ENCODE measurements at places on chromosomes 6 and 20.

DNA sequence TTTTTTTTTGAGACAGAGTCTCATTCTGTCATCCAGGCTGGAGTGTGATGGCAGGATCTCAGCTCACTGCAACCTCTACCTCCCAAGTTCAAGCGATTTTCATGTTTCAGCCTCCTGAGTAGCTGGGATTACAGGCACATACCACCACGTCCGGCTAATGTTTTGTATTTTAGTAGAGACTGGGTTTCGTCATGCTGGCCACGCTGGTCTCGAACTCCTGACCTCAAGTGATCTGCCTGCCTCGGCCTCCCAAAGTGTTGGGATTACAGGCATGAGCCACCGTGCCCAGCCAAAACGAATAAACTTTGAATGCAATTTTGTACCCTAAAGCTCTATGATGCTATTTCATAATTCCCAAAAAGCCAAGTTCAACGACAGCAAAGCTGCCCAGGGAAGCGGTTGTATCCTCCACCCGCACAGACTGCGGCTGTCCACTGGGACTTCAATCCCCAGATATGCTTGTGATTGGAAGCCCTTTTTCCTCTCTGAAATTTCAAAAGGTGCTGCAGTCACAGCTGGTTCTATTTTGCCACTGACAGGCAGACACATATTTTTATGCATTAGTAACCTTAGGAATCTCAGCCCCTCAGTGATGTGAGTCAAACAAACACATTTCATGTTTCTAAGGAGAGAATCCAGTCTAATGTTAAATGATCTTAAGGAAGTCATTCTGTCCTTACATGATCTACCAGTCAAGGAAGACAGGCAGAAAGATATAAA, 8.7 kb upstream of the RAMACL start:
- no peak for DNase-seq

DNA sequence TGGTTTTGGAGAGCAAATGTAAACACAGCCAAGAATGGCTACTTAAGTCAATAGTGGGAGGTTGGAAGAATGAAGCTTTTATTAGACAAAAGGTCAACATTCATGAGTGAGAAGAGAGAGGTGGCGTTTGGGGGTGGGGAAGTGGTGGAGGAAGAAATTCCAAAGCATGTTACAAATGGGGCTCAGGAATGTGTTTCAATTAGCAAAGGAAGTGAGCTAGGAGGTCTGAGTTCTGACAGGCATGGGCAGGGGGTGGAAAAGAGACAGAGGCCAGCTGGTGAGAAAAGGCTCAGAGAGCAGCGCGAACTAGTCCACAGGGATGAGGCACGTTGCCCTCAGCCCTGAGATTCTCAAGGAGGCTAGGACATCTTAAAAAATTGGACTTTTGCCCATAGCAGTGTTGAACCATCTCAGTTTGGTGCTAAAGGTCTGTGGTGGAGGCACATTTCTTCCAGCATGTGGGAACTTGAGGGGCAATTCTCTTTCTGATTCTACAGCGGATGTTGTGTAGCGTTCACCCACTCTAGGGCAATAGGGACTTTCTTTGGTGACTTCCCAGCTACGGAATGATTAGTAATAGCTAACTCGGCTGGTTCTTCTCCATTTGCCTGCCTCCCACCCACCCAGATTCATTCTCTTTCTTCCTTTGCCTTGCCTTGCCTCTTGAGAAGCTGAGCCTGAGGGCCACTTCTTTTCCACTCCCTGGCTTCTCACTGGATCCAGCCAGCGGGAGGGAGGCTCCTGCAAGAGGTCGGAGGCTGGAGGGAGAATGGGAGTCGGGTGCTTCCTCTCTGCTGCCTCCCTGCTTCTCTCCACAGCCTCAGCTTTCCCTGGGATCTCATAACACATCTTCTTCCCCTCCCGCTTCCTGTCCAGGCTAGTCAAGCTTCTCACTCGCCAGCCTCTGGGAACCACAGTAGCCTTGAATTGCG, 45.1 kb upstream of the NEDD9 start:
- peak; percentile 18 for DNase-seq

DNA sequence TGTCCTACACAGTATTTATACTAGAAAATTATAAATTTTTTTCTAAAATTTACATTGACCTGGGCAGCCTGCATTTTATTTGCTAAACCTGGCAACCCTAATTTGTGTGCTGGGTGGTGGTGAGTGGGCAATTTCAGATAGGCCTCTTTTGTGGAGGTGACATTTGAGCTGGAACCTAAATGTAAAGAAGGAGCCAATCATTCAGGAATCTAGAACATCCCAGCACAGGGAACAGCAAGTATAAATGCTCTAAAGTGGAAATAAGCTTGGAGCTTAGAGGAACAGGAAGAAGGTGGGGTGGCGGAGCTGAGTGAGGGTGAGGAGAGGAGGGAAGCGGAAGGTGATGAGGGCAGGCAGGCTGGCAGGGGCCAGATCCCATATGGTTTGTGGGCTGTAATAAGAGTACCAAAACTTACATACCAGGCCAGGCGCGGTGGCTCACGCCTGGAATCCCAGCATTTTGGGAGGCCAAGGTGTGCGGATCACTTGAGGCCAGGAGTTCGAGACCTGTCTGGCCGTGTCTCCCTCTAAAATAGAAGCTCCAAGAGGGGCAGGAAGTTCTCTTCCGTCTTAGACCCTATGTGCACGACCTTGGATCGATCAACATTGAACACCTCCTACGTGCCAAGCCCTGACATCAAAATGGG, 549 bp upstream of the CSE1L start:
- peak; percentile 1 for DNase-seq

GRCh38 chr6:136236466-136237293, 13.4 kb downstream of the MTFR2 start:
- no peak for DNase-seq

GRCh38 chr6:160129881-160130615, 8.4 kb downstream of the SLC22A1 start:
- DNase-seq, result no peak

GRCh38 chr6:86500035-86500434, 437.3 kb upstream of the HTR1E start:
- no peak for DNase-seq

DNA sequence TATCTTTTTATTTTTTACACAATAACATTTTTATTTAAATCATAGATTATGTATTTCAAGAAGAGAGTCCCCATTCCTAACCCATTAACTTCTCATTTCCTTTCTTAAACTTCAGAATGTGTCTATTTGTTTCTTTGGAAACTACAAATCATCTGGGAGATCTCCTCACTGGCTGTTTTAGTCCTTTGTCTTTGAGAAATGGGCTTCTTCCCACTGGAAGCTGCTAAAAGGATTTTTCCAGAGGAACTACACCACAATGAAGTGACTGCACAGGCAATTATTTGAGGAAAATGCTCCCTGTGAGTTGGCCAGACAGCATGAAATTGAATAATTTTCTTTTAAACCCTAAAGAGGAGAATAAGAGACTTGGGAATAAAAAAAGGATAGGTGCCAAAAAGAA, 119.1 kb downstream of the TENT5A start:
- DNase-seq, result no peak

- no peak for DNase-seq
These were observed 38.2 kb downstream of the NCR2 start for GRCh38 chr6:41373627-41373918.

GRCh38 chr20:3072530-3073250, 1.3 kb downstream of the OXT start:
- no peak for DNase-seq

GRCh38 chr20:48141660-48142515, 356.6 kb upstream of the SULF2 start:
- DNase-seq, result no peak

DNA sequence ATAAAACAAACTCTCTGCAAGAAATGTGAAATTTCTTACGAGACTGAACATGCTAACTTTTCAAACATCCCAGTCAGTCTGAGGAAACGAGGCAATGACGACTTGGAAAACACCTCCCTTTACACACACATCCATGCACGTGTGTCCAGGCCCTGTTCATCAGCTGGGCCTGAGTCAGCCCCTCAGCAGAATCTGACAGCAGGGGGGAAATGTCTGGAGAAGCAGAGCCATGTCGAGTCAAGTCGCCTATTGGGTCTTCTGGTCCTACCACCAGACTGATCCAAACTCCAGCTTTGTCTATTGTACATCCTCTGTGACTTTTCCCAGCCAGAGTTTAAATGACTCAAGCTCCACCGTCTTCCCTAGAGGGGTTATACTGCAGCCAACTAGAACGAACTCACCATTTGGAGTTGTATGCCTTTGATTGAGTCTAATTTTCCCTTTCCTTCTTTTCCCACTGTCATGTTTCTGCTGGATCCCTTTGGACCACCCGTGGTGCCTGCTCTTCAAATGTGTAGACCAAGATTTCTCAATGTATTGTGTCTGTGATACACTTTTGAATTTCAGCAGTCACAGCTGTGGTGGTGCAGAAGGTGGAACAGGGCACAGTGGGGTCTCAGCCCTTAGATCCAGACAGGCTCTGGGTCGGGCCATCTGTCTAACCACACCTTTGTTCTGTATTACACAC, 254.0 kb downstream of the CDC5L start:
- DNase-seq, result no peak

DNA sequence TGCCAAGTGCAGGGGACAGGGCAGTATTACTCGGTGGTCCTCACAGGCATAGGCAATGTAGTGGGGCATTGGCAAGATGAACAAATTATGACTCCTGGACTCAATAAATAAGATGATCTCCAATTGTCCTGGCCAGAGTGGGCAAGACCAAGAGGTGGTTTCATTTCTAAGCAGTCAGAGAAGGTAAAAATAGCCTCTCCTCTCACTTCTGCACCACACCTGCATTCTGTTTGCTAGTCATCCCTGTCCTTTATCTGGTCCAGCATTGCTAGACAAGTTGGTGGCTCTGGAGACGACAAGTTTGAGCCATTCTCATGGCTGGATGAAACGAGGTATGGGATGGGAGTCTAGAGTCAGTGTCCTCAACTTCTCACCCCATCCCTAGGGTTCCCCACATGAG, 83.0 kb downstream of the BANF2 start:
- no peak for DNase-seq

GRCh38 chr6:16278048-16278724, 39.8 kb downstream of the GMPR start:
- DNase-seq, result no peak

DNA sequence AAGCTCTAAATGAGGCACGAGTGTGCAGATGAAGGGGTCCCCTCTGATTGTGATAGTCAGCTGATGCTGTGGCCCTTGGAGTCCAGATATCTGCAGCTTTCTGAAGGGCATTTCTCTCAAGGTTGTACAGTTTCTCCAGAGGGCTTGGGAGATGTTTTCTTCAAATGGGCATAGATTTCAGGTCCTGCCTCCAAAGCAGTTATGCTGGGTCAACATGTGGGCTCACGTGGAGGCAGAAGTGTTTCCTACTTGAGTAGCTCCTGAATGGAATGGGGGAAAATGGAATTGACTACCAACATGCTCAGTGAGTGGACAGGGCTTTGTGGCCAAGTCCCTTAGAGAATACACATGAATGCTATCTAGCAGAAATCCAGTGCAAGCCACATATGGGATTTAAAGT, 360.7 kb downstream of the SAMD5 start:
- DNase-seq, result no peak

GRCh38 chr6:3419624-3420272, 37.1 kb downstream of the SLC22A23 start:
- no peak for DNase-seq

- no peak for DNase-seq
These were observed 19.6 kb upstream of the CCR6 start for GRCh38 chr6:167103041-167103891.

GRCh38 chr20:42572320-42573016, 617.2 kb downstream of the PTPRT start:
- no peak for DNase-seq

DNA sequence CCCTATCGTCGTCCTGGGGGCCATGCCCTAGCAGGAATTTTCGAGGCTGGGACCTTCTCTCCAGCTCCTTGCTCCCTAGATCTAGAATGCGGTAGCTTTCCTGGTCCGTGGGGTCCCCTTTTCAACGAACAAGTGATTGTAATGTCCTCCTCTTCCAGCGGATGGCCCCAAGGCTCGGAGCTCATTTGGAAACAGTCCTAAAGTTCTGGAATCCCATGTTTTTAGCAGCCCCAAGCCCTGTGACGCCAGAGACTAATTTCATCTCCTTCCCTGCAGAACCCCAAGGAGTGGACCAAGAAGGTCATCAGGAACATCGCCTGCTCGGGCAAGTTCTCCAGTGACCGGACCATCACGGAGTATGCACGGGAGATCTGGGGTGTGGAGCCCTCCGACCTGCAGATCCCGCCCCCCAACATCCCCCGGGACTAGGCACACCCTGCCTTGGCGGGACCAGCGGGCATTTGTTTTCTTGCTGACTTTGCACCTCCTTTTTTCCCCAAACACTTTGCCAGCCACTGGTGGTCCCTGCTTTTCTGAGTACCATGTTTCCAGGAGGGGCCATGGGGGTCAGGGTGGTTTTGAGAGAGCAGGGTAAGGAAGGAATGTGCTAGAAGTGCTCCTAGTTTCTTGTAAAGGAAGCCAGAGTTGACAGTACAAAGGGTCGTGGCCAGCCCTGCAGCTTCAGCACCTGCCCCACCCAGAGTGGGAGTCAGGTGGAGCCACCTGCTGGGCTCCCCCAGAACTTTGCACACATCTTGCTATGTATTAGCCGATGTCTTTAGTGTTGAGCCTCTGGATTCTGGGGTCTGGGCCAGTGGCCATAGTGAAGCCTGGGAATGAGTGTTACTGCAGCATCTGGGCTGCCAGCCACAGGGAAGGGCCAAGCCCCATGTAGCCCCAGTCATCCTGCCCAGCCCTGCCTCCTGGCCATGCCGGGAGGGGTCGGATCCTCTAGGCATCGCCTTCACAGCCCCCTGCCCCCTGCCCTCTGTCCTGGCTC, 48.5 kb downstream of the PYGB start:
- no peak for DNase-seq

DNA sequence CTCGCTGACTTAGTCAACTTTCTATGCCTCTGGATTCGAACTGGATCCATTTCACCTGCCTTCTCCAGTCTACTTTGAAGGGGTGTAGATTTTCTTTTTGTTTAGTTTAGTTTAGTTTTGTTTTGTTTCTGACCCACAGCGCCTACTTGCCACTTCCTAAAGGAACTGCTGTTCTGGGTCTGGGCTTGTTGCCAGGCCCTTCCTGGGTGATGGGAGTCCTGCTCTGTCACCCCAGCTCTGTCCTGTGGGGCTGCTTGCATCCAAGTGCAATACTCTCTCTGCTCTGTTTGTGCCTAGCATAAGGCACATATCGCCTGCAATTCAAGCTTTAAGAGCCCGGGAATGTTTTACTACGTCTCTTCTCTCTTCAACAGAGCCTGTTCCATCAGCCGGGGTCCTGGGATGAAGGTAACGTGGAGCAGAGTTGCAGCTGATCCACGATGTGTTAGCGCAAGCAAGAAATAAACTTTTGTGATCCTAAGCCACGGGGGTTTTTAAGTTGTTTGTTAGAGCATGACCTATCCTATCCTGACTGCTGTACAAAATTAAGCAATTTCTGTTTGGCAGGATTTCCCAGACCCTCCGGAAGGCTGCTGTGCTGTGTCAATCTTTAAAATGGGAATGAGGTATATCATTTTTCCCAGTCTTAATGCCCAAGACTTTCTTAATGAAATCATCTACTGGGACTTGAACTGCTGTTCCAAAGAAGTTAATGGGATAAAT, 30.9 kb upstream of the TAGAP start:
- DNase-seq, result no peak
